ENCODE measurements at places on chromosomes 6 and 20.

- no peak for ATAC-seq
These were observed 96.3 kb downstream of the GMPR start for GRCh38 chr6:16334671-16335070.

- ATAC-seq: no peak
These were observed 3.5 kb downstream of the CST9 start for GRCh38 chr20:23602241-23602640.

DNA sequence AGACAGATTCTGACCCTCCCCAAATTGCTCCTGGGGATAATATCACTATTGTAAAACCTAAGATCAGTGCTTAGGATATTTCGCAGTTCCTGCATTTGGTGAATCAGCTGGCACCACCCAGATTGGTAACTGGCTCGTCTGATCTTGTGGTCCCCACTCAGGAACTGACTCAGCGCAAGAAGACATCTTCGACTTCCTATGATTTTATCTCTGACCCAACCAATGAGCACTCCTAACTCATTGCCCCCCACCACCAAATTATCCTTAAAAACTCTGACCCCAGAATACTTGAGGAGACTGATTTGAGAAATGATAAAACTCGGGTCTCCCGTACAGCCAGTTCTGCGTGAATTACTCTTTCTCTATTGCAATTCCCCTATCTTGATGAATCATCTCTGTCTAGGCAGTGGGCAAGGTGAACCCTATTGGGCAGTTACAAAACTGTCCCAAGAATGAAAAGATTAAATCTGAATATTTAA is 55.7 kb upstream of the PRND start:
- peak; percentile 89 for ATAC-seq

DNA sequence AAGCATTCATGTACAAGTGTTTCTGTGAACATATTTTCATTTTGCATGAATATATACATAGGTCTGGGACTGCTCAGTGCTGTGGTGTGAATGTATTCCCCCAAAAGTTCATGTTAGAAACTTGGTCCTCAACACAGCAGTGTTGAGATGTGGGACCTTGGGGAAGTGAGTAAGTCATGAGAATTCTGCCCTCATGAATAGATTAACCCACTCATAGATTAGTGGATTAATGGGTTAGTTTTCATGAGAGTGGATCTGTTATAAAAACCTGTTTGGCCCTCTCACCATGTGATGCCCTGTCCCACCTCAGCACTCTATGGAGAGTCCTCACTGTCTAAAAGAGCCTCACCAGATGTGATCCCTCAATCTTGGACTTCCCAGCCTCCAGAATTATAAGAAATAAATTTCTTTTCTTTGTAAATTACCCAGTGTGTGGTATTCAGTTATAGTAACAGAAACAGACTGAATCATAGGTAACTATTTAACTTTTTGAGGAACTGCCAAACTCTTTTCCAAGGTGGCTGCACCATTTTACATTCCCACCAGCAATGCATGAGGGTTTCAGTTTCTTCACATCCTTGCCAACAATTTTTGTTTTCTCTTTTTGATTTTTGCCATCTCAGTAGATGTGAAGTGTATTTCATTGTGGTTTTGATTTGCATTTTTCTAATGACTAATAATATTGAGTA is 45.3 kb downstream of the QRSL1 start:
- ATAC-seq: no peak

DNA sequence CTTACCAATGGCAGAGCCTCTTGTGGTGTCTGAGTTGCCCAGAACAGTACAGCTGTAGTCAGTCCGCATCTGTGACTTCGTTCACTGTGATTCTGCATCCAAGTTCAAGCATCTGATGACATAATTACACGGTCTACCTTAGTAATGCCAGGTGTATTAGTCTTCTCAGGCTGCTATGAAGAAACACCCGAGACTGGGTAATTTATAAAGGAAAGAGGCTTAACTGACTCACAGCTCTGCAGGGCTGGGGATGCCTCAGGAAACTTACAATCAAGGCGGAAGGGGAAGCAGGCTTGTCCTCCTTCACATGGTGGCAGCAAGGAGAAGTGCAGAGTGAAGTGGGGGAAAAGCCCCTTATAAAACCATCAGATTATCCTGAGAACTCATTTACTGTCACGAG is 163.9 kb upstream of the SULF2 start:
- ATAC-seq: no peak

DNA sequence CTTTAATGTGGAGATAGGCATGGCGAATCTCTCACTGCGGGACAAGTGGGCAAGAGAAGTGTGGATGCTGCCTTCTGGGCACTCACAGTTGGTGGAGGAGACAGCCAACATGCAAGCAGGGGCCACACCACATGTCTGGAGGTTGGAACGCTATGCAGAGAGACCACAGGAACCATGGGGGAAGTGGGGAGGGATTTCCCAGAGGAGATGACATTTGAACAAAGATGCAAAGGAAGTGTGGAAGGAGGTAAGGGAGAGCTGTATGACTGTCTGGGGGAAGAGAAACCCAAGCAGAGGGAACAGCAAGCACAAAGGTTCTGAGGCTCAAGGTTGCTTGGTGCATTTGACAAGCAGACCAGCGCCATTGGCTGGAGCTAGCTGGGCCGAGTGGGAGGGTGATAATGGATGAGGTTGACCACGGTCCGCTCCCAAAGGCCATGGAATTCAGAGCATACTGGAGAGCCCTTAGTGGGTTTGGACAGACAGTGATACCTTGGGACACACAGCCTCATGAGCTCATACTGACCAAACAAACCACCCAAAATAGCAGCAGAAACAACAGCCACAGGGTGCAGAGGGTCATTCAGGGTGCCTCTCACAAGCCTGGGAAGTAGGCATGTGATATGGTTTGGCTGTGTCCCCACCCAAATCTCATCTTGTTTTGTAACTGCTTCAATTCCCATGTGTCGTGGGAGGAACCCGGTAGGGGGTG is 7.6 kb upstream of the FAM110A start:
- ATAC-seq: no peak

- no peak for ATAC-seq
These were observed 21.6 kb downstream of the KCNB1 start for GRCh38 chr20:49460916-49461315.

GRCh38 chr6:110654096-110654820 is 161.0 kb downstream of the CDK19 start:
- no peak for ATAC-seq

DNA sequence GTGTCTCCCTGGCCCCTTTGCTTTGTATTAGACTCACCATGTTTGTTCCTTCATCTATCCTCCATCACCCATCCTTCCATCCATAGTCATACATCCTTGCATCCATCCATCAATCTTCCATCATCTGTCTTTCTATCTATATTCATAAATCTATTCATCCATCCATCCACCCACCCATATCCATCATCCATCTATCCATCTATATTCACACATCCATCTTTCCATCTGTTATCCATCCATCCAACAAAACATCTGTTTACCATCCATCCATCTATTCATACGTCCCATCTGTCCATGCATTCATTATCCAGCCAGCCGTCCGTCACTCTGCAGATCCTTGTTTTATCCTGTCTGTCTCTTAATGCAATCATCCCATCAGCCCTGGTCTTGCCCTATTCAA is 10.6 kb downstream of the DDR1 start:
- no peak for ATAC-seq

GRCh38 chr20:46192376-46192944 is 74.3 kb downstream of the CD40 start:
- no peak for ATAC-seq

DNA sequence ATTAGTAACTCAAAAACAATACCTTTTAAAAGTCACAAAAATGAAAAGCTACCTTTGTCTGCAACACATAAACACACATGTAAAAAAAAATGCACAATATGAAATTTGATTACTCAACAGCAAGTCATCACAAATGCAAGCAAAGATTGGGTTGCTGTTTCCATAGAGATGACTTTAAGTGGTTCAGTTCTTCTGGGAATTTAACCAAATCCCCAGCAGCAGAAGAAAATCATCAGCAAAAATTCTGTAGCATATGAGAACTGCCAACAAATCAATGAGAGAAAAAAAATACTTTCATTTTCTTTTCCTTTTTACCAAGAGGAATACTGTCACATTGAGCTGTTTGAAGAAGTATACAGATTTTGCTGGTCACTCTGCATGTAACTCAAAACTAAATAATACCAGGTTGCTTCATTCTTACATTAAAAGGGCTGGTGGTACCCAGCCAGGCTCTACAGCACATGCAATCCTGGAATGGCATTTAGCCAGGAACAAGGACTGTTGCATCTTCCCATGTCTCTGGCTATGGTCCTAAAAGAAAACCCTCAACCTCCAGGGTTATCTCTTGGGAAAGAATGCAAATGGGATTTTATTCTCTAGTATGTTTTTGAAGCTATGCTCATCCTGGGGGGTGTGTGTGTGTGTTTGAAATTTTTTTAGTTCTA is 158.3 kb downstream of the OPRM1 start:
- peak; percentile 74 for ATAC-seq

DNA sequence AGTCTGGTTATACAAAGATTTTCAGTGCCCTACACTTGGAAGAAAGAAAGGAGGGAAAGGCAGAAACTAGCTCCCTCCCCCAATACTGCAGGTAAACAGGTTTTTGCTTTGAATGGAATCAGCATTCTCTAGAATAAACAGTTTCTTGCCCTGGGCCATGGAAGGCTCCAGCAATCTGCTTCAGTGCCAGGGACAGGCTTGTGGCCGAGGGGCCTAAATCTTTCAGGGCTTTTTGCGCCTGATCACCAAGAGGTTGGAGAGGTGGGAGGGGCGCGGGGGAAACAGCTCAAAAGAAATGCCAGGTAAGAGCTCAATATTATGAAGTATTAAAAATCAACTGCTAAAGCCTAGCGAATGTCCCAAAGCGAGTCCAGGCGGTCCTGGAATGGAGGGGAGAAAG is 23.8 kb downstream of the TFAP2B start:
- ATAC-seq: no peak

- ATAC-seq: no peak
These were observed 392.2 kb upstream of the MARCKS start for GRCh38 chr6:113464960-113465359.

DNA sequence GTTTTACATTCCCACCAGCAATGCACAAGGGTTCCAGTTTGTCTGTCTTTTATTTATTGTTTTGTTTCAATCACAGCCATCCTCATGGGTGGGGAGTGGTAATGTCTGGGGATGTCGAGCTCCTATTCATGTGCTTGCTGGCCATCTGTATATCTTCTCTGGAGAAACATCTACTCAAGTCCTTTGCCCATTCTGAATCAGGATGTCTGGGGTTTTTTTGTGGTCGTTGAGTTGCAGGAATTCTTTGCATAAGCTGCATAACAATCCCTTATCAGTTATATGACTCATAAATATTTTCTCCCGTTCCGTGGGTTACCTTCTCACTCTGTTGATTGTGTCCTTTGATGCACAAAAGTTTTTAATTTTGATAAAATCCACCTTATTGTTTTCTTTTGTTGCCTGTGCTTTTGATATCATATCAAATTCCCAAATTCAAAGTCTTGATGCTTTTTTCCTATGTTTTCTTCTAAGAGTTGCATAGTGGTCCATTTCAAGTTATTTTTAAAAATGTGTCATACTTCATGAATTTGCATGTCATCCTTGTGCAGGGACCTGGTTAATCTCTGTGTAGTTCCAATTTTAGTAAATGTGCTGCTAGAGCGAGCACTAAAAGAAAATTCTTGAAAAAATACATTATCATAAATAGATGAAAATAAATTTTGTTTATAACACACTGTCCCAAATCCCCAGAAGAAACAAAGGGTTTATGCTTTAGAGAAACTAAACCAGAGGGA is 54.9 kb upstream of the PDE10A start:
- ATAC-seq: no peak

DNA sequence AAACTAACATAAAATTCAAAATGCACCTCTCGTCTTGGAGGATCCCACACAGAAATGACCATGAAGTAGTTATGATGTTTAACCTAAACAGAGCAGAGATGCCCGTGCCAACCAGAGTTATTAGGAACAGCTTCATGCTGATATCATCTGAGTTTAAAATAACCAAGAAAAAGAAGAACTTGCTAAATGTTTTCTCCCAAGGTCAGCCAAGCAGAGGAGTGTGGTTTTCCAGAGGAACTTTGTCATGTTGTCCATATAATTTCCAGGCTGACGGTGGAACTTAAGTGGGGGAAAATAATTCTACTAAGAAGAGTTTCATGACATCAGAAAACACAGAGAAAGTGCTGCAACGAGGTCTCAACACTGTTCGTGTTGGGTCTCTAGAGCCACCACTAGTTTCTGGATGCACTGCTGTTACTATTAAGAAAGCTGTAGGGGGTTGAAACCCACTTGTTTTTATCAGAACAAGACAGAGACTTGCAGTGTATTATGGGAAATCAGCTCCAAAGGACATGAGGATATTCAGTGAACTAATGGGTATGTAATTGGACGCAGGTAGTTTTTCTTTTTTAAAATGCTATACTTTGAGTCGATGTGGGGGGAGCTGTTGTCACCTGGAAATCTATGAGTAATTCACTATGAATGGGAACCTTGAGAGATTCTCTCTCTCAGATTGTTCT is 5.2 kb downstream of the AGPAT4 start:
- no peak for ATAC-seq

- no peak for ATAC-seq
These were observed 248.9 kb upstream of the THEMIS start for GRCh38 chr6:128149796-128150195.

GRCh38 chr6:133983099-133983939 is 30.3 kb downstream of the TBPL1 start:
- ATAC-seq: peak; percentile 60

DNA sequence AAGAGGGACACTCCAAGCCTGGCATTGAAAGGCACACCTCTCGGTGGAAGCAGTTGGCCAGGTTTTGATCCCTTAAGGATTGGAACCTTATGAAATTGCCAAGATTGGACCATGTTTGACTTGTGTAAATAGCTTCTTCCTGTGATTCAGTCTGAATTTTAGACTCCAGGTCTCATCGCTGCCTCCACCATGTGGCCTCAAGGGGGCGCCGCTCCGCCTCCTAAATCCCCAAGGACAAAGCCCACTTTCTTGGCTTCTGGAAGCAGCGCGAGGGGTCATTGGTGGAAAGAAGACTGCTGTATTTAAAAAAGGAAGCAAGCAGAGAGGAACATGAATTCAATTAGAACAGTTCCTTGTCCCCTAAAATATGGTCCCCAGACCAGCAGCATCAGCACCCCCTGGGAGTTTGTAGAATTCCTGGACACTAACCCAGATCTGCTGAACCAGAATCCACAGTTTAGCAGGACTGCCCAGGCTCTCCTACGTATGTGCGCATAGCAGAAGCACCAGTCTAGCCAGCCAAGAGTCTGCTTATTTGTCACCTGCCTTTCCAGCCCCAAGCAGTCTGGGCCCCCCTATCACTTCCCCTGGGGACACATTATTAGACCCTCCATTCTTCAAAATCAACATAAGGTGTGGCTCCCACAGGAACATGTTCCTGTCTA is 108.5 kb downstream of the LY86 start:
- ATAC-seq: no peak
